ENCODE measurements at places on chromosomes 12 and 14.

DNA sequence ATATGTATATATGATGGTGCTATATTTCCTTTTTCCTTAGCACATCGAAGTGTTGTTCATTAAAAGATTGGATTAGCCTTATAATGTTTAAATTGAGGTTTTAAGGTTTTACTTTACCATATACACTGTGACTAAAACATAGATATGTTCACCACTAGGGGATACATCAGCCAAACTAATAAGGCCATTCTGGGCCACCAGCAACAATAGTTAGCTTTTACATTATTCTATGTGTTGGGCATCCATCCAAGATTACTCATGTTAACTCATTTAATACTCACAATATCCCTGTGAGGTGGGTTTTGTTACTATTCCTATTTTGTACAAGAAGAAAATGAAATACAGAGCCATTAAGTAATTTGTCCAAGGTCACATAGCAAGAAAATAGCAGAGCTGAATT lies 202.6 kb upstream of the AVPR1A start:
- DNase-seq = no peak

GRCh38 chr12:69514111-69514510 lies 43.9 kb downstream of the FRS2 start:
- DNase-seq = no peak

- DNase-seq = no peak
Measured at GRCh38 chr14:77615361-77616132, 890 bp downstream of the SPTLC2 start.

DNA sequence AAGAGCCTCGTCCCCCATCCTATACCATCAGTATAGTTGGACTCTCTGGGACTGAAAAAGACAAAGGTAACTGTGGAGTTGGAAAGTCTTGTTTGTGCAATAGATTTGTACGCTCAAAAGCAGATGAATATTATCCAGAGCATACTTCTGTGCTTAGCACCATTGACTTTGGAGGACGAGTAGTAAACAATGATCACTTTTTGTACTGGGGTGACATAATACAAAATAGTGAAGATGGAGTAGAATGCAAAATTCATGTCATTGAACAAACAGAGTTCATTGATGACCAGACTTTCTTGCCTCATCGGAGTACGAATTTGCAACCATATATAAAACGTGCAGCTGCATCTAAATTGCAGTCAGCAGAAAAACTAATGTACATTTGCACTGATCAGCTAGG lies 13.6 kb downstream of the ARHGAP5 start:
- DNase-seq = no peak
